8988T (cell line): ENCODE measurements at places on chromosomes 3 and 15.

- no peak for DNase-seq
Observed at GRCh38 chr3:177251755-177252154, 54.5 kb upstream of the TBL1XR1 start.

- DNase-seq = no peak
Observed at GRCh38 chr15:51678096-51678495, 3.2 kb upstream of the SCG3 start.

DNA sequence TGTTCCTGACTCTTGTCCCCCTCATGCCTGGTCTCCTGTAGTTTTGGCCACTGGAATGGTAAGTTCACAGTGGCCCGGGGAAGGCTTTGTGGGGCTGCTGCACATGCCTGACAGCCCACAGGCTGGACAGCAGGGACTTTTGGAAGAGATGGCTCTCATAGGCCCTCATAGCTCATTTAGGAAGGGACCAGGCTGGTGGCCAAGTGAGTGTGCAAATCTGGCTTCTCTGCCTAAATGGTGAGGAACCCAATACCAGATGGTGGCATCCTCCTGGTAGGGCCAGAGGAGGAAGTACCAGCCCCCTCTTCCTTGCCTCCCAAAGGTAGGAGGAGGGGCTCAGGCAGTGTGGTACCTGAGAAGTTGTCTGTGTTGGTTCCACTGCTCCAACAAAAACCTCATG is 25.6 kb downstream of the ALPK3 start:
- no peak for DNase-seq

DNA sequence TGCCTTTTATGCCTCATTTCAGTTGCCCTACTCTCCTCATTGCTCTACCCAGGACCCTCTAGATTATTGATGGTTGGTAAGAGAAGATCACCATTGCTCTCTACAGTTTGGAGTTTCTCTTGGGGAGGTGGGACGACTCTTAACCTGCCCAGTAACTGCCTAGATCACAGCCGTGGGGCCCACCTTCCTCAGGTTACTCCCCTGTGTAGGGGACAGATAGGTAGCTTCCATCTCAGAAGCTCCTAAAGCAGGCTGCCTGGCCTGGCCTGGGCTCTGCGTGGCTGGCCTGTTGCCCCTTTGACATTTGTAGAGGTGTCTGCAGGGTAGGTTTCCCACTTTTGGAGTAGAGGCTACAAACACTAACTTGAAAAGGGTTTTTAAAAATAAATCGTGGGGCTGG is 42.7 kb downstream of the TRIM71 start:
- DNase-seq = no peak

DNA sequence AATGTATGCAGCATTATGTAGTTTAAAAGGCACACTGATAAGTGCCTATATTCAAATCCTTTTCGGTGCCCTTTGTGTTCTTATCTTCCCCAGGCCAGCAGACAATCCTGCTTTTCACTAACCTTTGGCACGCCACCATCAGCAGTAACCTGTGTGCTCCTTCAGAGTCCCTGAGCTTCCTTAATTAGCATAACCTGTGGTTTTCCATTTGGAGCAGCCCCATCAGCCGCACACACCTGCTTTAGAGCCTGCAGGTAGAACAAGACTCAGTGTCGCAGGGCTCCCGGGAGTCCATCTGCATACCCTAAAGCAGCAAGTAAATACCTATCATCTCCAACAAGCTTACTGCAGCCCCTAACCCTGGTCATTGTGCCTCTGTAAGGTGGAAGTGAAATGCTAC is 755.1 kb downstream of the ROBO2 start:
- no peak for DNase-seq

- no peak for DNase-seq
Observed at GRCh38 chr3:177231242-177231641, 34.0 kb upstream of the TBL1XR1 start.

- no peak for DNase-seq
Observed at GRCh38 chr3:70072754-70073153, 73.2 kb downstream of the SAMMSON start.
